ENCODE measurements at places on chromosomes 16 and 17.

DNA sequence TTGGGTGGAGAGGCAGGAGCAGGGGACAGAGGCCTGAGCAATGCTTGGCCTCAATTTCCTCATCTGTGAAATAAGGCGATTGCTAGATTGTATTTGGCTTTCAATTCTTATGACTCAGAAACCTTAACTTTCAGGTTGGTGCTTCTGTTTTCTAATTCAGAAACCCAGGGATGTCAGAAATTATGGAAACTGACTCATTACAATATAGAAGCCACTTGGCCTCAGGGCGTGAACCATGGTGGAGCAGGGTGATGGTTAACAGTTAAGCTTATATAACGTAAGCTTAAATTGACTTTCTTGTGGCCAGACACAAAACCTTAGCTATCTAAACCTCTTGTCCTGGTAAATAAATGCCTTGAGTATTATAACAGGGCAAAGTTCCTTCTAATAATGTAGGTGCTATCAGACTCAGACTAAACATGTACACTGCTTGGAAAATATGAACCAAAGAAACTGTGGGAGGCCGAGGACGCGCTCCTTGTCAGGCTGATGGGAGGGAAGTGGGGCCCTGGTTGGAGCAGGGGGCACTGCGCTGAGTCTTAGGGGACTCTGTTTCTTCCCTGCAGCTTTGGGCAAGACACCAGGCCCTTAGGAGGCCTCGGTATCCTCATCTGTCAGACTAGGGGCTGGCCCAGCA is 17.1 kb upstream of the SREBF1 start:
- DNase-seq, result no peak

- DNase-seq, result peak; percentile 84
Observed at GRCh38 chr17:32341141-32341856, 674 bp downstream of the C17orf75 start.

- no peak for DNase-seq
Observed at GRCh38 chr17:82480318-82480717, 21.8 kb downstream of the NARF start.

DNA sequence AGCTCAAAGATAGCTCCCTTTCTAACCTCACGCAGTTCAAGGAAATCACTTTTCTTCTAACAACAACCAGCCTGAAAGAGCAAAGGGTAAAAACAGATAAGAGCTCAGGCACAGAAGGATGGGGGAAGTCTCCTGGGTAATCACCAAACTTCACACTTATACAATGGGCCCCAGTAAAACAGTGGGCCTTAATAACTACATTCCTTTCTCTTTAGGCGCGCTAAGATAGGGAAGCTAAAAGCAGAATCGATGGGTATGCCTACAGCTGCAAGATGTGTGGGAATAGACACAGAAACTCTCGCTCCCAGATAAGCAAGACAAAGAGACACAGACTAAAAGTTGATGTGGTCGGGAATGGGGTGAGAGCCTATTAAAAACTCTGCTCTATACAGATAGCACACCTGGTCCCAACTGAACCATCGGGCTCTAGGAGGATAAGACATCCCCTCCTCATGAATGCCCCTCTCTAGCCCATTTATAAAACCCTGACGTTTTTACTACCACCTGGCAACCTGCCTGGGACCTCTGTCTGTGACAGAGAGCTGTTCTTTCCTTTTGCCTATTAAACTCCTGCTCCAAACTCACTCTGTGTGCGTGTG is 826 bp downstream of the LYZL6 start:
- no peak for DNase-seq

- DNase-seq, result peak; percentile 27
Observed at GRCh38 chr16:22206842-22207714, 1.0 kb downstream of the EEF2K start.

- DNase-seq, result no peak
Observed at GRCh38 chr16:82671741-82672140, 45.0 kb downstream of the CDH13 start.

DNA sequence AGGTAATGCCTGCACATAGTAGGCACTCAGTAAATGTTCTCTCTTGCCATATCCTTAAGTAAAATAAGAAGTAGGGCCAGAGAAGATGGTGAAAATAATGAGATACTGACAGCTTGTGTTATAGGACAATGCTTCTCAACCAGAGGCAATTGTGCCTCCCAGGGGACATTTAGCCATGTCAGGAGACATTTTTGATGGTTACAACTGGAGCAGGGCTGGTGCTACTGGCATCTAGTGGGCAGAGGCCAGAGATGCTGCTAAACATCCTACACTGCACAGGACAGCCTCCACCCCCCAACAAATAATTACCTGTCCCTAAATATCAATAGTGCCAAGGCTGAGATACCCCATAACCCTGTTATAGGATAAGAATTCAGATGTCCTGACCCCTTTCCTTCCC is 1.7 kb downstream of the RAD51D start:
- DNase-seq, result peak; percentile 35

GRCh38 chr17:71872843-71873485 is 247.9 kb upstream of the SOX9 start:
- no peak for DNase-seq

- DNase-seq, result no peak
Observed at GRCh38 chr17:82862737-82863382, 23.0 kb upstream of the ZNF750 start.

GRCh38 chr16:83136924-83137323 is 510.2 kb downstream of the CDH13 start:
- DNase-seq, result no peak

DNA sequence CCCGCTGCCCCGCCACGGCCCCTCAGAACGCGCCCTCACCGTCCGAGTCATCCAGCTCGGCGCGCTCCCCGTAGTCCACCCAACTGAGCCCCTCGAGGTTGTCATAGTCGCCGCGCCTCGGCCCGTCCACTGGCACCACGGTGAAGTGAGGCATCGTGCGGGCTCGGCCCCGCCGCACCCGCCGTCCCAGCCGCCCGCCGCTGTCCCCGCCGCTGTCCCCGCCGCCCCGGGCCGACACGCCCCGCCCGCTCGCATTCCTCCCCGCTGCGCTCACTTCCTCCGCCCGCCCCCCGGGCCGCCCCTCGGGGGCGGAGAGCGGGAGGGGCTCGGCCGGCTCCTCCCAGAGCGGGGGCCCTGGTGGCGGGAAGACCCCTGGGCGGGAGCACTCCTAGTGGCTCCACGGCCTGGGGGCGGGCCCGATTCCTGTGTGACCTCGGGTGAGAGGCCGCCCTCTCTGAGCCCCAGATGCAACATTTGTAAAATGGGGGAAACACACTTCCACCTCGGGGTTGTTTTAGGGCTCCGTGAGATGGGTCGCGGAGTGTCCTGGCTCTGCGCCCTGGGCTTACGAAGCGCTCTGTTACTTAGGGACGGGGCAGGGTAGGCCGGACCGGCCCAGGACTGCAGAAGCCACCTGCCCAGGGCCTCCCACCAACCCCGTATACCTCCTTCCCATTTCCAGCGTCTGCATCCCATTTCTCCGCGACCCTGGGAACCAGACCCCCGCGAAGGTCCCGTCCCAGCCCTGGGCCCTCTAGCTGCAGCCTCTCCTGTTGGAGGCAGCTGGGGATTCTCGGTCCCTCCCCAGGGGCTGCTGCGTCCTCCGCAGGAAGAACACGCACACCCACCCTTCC is at the start of gene SLC12A4:
Gene SLC12A4, minus strand, starts transcription at position 238 of the 854 bp plus-strand sequence. Its CDS starts 84 bp downstream, at position 154.
- peak; percentile 86 for DNase-seq

DNA sequence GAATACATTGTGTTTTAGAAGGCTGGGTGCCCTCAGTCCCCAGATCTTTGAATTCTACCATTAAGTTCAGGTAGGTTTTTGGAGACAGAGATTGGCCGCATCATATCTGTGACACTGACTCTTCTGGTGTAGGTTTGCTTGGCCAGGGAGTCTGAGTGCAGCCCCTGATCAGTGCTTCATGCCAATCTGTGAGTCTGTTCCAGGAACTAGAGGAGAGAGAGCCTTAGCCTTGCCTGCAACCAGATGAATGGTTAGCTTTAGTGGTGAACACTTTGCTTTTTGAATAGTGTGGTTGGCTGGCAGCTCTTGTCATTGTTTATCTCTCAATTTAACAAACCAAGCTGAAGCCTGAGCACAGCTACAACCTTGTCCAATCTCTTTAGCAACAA is 87.8 kb downstream of the PLXDC1 start:
- DNase-seq, result no peak

- DNase-seq, result no peak
Observed at GRCh38 chr17:75481194-75482068, 25.0 kb downstream of the TMEM94 start.

GRCh38 chr17:71316176-71316897 is 804.5 kb upstream of the SOX9 start:
- no peak for DNase-seq

GRCh38 chr17:13030459-13031300 is 12.9 kb upstream of the ELAC2 start:
- DNase-seq, result peak; percentile 64

DNA sequence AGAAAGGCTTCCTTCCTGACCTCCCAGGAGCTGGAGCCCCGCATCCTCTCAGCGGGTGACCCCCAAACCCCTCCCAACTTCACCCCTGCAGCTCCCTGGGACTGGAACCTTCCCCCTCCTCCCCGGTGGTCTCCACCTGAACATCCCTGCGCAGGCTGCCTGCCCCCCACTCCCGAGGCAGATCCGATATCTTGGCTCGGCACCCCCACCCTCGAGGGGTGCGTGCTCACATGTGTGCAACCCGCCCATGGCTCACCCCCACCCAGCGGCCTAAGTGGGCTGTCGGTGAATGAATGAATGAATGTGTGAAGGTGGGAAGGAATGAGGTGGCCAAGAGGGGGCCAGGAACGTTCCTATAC is 39.7 kb downstream of the SLC7A5 start:
- DNase-seq, result no peak

GRCh38 chr16:55543472-55543871 is 23.0 kb upstream of the CAPNS2 start:
- DNase-seq, result no peak

GRCh38 chr16:68972720-68973119 is 129.4 kb downstream of the TANGO6 start:
- no peak for DNase-seq

DNA sequence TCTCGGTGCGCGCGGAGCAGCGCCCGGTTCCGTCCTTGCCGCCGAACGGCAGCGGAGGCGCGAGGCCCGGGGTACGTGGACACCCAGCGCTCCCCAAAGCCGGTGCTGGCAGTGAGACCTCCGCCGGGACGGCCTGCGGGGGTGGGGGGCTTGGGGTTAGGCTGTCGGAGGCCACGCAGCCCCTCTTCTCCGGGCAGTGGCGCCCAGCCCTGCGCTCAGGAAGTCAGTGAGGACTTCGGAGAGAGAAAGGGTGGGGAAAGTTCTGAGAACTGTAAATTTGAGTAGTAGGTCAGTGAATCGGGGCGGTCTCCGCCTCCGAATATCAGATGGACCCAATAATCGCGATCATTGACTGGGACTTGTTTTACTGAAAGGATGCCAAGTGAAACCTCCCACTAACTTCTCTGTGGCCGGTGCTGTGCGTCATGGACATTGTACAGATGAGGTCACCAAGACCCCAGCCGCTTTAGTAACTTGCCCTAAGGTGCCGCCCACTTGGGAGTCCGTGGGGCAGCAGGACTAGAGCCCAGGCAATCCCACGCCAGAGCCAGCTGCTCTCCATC is 468 bp downstream of the IL4R start:
- peak; percentile 86 for DNase-seq

GRCh38 chr17:57552114-57552624 is 192.9 kb downstream of the CCDC182 start:
- DNase-seq, result peak; percentile 31

DNA sequence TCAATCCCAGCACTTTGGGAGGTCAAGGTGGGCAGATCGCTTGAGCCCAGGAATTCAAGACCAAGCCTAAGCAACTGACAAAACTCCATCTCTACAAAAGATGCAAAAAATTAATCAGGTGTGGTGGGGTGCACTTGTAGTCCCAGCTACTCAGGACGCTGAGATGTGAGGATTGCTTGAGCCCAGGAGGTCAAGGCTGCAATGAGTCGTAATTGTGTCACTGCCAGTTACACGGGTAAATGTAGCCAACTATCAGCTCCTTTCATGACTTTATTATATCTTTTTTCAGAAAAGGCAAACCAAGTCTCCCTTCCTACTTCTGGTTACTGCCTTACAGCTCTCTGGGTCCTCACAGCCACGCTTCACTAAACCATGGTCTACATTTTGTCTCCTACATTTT is 4.0 kb downstream of the SDF2 start:
- DNase-seq, result no peak

- no peak for DNase-seq
Observed at GRCh38 chr16:49466529-49466831, 92.9 kb downstream of the C16orf78 start.

DNA sequence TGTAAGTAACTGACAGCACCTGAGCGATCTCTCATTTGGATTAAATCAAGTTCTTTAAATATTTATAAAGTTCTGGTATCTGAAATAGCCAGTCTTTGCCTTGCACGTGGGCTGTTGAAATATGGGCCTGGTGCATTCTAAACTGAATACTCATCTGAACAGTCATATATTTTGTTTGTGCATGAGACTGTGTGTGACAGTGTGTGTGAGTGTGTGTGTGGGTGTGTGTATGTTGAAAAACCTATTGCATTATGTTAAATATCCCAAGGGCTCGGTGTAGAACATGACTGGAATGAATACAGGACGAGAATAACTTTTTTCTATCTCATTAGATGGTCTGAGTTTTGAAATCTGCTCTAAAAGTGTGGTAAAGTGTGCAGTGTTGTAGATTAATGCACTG is 82.4 kb upstream of the TOX3 start:
- no peak for DNase-seq

- DNase-seq, result no peak
Observed at GRCh38 chr17:10270258-10270657, 71.9 kb upstream of the GAS7 start.

GRCh38 chr17:71639865-71640264 is 481.0 kb upstream of the SOX9 start:
- DNase-seq, result no peak

GRCh38 chr16:25073854-25074253 is 37.7 kb upstream of the LCMT1 start:
- DNase-seq, result no peak

DNA sequence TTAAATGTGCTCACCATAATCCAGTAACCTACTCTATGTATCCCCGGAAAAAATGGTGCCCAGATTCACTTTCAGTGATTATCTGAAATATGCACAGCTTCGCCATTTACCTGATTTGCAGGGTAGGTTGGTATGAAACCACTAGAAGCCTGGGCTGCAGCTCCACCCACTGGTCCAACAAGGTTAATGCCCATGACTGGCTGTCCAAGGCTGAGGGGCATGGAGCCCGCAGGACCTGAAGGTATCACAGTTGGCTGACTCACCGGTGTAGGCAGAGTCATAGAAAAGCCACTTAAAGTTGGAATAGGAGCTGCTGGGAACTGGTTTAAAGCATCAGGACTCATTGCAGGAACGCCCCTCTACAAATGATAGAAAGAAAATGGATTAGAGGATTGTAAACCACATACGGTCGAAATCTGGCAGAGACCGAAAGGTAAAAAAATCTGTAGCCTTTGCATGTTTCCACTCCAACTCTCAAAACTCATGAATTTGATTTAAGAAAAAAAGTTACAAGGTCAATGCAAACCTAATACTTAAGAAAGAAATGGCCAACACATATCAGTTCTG is 38.6 kb downstream of the SYNRG start:
- peak; percentile 42 for DNase-seq

GRCh38 chr17:29612094-29612403 is 10.7 kb downstream of the CORO6 start:
- no peak for DNase-seq
